ENCODE measurements at places on chromosomes 5 and 9.

DNA sequence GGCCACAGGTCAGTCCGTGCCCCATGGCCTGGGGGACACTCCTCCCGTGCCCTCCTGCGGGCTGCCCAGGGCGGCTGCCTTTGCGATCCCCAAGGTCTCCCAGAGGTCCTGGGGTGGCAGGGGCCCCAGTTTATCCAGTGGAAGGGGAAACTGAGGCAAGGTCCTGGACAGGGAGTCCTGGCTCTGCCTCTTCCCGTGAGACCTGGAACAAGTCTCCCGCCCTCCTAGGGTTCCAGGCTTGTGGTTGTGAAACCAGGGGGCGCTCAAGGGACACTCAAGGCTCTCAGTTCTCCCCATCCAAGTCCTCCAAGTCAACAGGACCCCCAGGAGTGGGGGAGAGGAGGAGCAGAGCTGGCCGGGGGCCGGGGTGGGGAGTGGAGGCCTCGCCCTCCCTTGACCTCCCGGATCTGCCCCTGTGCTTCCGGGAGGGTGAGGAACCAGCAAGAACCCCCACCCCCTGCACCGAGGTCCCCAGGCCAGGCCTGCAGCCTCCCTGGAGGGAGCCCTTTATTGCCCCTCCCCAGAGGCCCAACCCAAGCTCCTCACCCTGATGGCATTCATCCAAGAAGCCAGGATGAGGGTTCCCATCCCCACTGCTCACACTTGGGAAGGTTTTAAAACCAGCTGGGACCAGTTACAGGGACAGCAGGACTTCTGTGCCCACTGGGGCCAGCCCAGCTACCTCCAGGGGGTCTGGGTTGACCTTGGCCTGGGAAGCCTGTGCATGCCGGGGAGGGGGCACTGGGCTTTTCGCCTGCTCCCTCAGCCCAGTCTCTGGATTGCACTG, 24.7 kb upstream of the TMEM250 start:
- DNase-seq: no peak

DNA sequence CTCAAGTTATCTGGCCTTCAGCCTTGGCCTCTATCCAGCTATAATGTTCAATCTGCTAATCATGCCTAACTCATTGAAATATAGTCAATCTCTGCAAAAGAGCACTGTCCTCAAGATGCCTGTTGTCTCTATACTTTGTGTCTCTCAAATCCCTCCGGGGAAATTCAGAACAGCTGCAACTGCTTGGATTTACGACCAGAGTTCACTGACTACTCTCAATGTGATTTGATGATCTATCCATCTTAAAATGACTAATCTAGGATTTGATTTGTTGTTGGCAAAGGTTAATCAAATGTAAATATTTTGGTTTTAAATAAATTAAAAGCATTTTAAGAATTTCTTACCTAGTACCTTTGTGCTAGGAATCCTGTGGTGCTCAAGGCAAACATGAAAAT, 40.9 kb downstream of the SVEP1 start:
- DNase-seq: no peak

- no peak for DNase-seq
Measured at GRCh38 chr5:147101659-147102369, 133.0 kb upstream of the STK32A start.

GRCh38 chr5:1864896-1865440, 17.8 kb downstream of the IRX4 start:
- no peak for DNase-seq

DNA sequence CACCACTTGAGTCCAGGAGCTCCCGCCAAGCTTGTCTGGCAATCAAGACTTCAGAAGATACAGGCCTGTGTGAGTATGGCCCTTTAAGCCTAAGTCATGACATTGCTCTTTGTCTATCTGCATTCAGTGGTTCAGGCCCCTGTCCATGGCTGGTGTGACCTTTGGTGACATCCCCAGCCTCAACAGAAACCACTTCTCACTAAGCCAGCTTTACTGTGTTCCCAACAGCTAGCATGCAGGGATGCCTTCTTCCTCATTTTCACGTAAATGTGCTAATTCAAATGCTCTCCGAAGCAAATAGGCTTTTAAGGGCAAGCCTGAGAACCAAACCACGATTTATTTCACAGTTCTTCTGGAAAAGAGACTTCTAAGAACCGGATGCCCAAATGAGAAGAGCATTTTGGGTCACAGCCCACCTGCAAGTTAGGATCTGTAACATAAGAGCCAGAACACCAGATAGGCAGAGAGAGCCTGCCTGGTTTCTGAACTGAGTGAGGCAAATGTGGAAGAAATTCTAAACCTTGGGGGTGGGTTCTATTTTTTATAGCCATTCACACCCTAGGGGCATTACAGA, 14.9 kb downstream of the CD180 start:
- DNase-seq: no peak

- DNase-seq: no peak
Measured at GRCh38 chr5:1643651-1644392, 120.1 kb upstream of the LPCAT1 start.

- DNase-seq: no peak
Measured at GRCh38 chr9:133942206-133942975, 49.7 kb downstream of the VAV2 start.
